CD8-positive, alpha-beta T cell (primary cell): ENCODE measurements at places on chromosomes 1 and 21. TPM values are rescaled to one million over a fixed set of nuclear protein-coding genes. Genes with fewer than 3 reads are reported as not detected.

Gene MYBPHL
- not detected for total RNA-seq

Gene NOS1AP
- not detected for total RNA-seq

Gene PLD5
- not detected for total RNA-seq

Gene PKP1
- not detected for total RNA-seq

Gene FCRL6
- total RNA-seq, result 6.6 TPM

Gene SPRR5
- total RNA-seq, result not detected

Gene MPL
- total RNA-seq, result not detected

Gene ACTL8
- not detected for total RNA-seq

Gene COL11A1
- total RNA-seq, result not detected

Gene DYNLT5
- total RNA-seq, result not detected

Gene LCE1C
- total RNA-seq, result not detected

Gene PLEKHN1
- 0.56 TPM for total RNA-seq

Gene SPATA45
- total RNA-seq, result not detected

Gene TRIM67
- total RNA-seq, result not detected

Gene PRPF38A
- total RNA-seq, result 52.2 TPM

Gene SH3BGRL3
- total RNA-seq, result 187 TPM

Gene IGSF21
- not detected for total RNA-seq

Gene CHIA
- not detected for total RNA-seq

Gene DPH2
- total RNA-seq, result 15.7 TPM

Gene ORC1
- 1.2 TPM for total RNA-seq
